CD4-positive, alpha-beta T cell treated with Interleukin-10 for 1 hour (primary cell): ENCODE measurements at places on chromosomes 13 and 19.

DNA sequence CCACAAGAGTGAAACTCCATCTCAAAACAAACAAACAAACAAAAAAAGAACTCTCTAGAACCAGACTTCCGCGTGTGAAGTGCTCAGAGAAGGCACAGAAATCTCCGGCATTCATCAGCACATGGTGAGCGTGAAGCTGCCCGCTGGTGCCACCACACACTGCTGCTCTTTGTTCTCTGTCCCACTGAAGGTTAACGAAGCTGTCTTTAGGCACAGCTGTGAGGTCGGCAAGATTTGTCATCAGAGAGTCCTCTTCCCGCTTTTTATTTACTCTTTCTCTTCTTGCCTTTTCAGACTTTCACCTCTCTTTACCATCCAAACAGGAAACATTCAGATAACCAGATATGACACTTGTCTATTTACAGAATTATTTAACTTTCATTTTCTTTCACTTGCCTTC is 115.2 kb upstream of the ARGLU1 start:
- no peak for DNase-seq

DNA sequence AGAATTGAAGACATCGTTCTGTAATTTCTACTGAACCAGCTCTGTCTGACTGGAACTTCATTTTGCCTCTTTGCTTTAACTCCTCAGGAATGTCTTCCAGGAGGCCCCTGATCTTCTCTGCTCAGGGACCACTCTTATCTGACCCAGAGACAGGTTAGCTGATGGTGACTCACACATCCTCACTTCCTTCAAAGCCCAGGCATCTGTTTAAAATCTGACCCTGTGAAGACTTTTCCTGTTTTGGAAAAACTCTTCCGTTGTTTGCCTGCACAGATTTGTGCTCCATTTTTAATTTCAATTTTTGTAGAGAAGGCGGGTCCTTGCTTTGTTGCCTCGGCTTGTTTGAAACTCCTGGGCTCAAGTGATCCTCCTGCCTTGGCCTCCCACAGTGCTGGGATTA is 1.6 kb downstream of the ARL11 start:
- no peak for DNase-seq

DNA sequence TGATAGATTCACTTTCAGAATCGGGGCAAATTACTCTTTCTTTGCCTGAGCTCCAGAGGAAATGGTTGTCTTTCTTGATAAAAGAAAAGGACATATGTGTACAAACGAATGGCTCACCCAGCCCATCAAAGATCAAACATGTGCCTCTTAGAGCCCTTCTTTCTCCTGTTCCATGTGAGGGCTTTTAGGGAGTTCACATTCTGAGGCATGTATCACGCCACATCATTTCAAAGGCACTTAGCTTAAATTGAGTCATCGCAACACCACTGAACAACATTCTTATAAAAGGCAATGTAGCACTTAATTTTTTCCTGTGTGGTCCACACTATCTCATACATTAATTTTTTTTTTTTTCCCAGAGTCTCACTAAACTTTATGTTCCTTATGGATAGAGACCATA is 521.0 kb downstream of the SUCLA2 start:
- DNase-seq = no peak

- DNase-seq = no peak
Measured at GRCh38 chr13:98295371-98295770, 118.3 kb upstream of the RNF113B start.

DNA sequence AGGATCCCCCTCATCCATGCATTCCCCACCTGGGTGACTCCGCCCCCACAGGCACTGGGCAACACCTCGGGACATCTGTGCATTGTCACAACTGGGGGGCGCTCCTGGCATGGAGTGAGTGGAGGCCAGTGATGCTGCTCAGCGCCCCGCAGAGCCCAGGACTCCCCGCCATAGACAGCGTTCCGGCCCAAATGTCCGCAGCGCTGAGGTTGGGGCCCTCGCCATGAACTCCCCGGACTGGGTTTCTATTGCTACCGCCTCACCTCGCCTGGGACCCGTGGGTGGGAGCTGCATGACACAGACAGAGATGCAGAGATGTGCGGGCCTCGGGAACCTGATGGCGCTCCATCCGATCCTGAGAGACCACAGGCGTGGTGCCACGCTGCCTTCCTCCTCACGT is 4.6 kb downstream of the FZR1 start:
- DNase-seq = no peak
